ENCODE measurements at places on chromosomes 6 and 20.
A peak's percentile ranks its signal among the peaks of the same experiment; 100 is the strongest.

GRCh38 chr6:79215213-79215824, 19.2 kb downstream of the HMGN3 start:
- no peak for DNase-seq

DNA sequence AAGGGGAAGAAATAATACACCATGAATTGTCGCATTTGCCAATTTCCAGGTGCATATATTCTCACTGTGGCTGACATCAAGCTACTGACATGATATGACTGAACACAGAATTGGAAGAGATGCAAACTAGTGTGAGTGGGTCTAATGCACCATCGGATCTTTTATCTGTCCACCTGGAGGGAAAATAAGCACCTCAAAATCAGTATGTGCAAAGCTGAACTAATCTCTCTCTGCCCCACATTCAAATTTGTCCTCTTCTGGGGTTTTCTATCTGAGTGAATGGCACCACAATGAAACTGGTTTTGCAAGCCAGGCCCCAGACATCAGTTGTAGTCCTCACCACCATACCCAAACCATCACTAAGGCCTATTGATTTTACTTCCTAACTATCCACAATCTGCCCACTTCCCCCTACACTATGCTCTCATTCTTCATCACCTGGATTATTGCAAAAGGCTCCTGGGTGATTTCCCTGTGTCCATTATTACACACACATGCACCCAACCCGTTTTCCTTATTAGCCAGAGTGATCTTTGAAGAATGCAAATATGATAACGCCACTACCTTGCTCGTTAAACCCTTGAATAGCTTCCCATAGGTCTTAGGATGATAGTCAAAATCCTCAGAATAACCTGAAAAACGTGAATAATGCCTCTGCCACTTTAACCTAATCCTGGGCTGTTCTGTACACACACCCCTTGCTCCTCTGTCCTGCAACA, 159.0 kb upstream of the GMDS start:
- DNase-seq: no peak

DNA sequence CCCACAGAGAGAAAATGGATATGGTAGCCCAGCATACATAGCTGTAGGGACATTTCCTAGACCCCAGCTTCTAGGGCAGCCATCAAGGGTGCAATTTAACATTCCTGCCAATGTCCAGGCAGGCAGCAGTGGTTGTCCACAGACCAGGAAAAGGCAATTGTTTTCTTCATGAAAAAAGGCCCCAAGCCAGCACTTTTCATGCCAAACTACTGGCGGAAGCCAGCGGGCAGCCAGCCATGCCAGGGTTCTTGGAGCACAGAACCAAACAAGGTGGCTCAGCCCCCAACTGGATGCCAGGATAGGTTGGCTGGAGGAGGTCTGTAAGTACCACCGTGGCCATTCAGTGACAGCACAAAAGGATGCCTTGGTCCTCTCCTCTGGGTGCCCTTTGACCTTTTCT, 94.6 kb downstream of the BANF2 start:
- no peak for DNase-seq

- DNase-seq: no peak
These were observed 226.8 kb upstream of the SGK1 start for GRCh38 chr6:134544737-134545136.

GRCh38 chr6:80133020-80133419, 26.5 kb downstream of the BCKDHB start:
- peak; percentile 17 for DNase-seq

DNA sequence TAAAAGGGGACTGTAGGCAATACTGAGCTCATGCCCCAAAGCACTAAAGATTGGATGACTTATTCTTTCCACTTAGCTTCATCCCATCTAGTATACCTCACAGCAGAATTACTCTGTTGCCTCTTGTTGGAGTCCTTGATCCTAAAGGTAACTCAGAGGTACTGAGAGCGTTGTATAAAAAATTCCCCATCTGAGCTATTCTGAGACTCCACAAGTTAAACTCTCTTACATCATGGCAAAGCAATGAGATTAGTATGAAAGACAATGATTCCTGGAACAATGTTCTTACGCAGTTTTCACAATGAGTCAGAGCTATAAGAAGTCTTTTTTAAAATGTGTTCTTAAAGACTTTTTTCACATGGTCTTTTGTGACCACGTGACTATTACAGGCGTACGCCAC, 370.1 kb downstream of the ADGRB3 start:
- DNase-seq: no peak

- no peak for DNase-seq
These were observed 61.2 kb downstream of the ME1 start for GRCh38 chr6:83369692-83370091.

GRCh38 chr6:168364793-168365421, 45.3 kb upstream of the DACT2 start:
- DNase-seq: no peak

DNA sequence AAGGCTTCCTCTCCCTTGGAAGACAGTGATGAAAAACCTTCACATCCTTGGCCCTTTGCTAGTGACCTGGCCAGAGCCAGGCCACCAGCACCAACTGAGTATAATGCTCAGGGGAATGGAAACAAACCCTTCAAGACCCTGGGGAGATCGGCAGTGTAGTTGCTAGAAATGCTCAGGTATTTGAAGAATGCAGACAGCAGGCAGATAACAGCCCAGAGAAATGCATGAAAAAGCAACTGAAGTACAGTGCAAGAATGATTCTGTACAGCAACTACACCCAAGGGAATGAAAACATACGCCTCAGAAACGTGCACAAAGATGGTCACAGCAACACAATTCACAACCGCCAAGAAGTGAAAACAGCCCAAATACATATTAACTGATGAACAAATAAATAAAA, 41.1 kb downstream of the PPP1R3G start:
- DNase-seq: no peak

- no peak for DNase-seq
These were observed 129.8 kb upstream of the SPACA1 start for GRCh38 chr6:87917886-87918285.

GRCh38 chr6:118667988-118668387, 16.6 kb upstream of the CEP85L start:
- DNase-seq: no peak

DNA sequence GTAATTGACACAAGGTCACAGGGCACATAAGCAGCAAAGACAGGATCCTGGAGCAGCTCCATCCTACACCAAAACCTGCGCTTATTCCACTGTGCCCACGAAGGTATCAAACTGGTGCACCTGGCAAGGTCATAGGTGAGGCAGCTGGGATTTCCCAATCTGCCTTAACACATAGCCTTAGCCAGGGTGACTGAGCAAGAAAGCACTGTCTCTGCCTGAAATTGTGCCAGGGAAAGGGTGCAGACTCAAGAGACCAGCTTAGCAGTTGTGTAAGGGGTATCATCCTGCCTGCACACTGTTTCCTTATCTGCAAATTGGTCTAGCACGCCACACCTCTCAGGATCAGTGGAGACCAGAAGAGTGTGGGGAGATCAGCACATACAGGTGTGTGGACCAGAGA, 82.8 kb downstream of the MAFB start:
- DNase-seq: no peak

DNA sequence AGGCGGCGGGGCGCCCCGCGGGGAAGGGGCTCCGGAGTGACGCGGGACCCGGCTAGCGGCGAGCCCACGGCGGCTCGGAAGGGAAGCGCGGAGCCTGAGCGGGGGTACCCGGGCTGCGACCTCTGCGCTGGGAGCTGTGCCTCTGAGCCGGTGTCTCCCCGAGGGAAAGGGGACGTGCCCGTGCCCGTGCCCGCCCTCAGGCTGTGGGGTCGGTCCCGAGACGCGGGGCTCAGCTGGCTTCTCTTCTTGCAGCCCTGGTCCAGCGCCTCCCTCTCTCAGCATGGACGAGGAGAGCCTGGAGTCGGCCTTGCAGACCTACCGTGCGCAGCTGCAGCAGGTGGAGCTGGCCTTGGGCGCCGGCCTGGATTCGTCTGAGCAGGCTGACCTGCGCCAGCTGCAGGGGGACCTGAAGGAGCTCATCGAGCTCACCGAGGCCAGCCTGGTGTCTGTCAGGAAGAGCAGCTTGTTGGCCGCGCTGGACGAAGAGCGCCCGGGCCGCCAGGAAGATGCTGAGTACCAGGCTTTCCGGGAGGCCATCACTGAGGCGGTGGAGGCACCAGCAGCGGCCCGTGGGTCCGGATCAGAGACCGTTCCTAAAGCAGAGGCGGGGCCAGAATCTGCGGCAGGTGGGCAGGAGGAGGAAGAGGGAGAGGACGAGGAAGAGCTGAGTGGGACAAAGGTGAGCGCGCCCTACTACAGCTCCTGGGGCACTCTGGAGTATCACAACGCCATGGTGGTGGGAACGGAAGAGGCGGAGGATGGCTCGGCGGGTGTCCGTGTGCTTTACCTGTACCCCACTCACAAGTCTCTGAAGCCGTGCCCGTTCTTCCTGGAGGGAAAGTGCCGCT, 686 bp downstream of the ZGPAT start:
- no peak for DNase-seq

- peak; percentile 46 for DNase-seq
These were observed 50.2 kb downstream of the IYD start for GRCh38 chr6:150418827-150419594.

DNA sequence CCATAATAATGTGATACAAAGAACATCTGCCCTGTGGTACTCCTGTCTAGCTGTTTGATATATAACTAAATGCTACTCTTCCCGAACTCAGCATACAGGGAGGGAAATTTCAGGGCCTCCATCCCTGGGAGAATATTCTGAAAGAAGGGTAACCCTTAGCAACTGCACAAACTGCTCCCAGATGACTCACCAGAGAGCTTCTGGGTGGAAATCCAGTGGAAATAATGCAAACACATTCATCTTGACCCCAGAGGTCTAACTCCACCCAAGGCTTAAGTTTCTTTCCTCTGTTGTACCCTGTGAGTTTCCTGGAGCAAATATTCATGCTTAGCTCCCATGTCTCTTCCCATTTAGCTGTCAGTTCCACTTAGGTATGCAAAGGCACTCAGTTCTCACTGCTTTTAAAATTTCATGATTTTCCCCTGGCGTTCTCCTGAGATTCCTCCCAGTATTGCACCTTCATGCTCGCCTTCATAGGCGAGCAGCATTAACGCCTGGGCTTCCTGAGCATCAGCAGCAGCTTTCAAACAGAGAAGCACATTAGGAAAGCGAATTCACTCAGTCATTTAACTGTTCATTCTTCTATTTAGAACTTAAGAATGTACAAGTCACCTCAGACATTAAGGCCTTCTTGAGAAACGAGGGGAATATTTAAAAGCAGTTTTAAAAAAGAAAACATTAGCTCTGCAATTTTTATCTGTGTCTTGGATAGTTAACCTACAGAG, 43.8 kb upstream of the LAMA4 start:
- DNase-seq: no peak

DNA sequence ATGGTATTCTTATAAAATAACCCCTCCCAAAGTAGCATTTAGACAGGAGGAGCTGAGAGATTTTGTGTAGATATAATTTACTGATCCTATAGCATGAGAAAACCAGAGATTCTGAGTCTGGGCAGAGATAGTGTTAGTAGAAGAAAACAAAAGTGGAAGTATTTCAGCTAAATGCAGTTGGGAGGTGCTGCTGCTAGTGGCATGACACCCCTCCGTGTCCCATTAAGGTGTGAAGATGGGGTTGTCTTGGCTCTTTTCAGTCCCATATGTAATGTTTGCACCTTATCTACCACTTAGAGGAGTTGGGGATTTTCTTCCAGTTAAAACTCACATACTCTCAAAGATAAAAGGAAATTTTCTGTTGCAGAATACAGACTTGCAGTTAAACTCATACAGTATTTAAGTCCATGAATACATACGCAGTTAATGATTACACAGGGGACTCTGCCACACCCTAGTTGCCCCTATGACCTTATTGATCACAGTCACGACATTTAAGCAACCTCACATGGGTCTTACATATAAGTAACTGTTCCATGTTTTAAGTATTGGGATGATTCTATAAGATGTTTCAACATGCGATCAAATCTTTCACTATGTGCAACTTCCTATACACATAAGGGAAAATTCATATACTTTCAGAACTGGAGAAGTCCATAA, 11.5 kb downstream of the TAAR2 start:
- DNase-seq: peak; percentile 14

DNA sequence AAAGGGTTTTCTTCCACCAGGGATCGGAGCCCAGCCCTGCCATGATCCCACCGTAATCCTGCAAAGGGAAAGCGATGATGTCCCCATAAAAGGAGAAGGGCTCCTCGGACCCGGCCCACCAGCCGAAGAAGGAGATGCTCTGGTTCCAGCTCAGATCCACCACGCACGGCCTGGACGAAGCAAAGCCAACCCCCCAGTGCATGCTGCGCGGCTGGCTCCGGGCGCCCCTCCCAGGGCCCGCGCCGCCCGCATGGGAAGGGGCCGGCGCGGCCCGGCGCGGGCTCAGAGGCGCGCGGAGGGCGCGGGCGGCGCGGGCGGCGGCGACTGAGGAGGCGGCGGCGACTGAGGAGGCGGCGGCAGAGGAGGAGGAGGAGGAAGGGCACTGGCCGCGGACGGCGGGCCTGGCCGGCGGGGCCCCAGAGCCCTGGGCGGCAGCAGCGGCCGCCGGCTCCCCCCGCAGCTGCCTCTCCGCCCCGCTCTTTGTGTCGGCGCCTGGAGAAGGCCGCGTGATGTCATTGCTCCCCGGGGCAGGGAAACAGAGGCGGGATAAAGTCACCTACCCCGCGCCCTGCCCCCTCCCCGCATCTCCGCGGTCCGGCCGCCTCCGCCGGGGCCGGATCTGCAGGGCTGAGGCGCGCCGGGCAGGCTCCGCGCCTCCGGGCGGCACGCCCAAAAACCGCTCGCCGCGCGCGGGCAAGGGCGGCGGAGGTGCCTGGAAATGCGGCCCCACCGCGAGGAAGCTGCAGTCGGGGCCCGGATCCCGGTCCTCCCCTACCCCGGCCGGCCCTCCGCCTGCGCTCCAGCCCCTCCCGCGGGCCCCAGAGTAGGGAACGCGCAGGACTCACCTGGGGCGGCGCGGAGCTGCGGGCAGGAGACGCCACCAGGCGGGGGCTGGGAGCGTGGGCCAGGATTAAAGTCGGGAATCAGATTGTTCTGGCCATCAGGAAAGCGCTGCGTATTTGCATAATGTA, at the start of gene FAXC:
Gene FAXC, minus strand, starts transcription at position 504 of the 971 bp plus-strand sequence. Its CDS starts 302 bp downstream, at position 202.
- no peak for DNase-seq

- DNase-seq: no peak
These were observed 60.2 kb downstream of the EZR start for GRCh38 chr6:158758941-158759479.

- no peak for DNase-seq
These were observed 564.3 kb upstream of the MARCKS start for GRCh38 chr6:113292646-113293422.

DNA sequence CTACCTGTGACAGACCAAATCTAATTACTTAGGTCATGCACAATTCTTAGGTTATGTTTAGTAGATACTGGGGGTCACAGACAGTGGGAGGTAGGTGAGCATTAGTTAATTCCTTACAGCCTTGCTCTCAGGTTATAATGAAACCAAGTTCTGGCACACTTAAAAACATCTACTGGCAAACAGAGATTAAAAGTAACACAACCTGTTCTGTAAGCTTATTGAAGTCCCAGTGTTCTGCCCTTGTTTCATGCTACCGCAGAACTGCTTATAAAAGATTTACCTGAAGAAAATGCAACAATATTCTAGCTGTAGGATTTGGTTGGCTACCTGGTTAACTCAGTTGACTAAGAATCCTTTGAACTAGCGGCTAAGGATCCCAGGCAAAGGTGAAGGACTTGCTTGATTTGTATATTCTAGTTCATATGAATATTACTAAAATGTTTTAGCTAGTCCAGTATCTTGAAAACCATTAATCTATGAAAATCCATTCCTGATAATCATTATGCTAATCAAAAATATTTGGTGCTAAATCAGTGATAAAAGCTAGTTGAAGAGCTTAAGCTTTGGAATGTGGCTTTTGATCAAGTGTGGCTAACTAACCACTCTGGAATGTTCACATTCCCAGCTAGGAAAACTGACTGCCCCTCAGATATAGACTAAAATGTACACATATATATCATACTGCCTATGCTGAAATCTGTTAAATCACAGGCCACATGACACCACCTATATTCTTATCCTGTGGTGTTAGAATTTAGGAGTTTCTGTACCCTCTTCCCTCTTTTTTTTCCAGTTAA, 7.2 kb downstream of the PEX3 start:
- DNase-seq: no peak
